ENCODE measurements at places on chromosomes 2 and 18. TPM values are rescaled to one million over a fixed set of nuclear protein-coding genes. Genes with fewer than 3 reads are reported as not detected.

The EFHD1 gene
- total RNA-seq: 1.4 TPM

The ME2 gene
- total RNA-seq: 59.4 TPM

The C2orf80 gene
- not detected for total RNA-seq

The SLC40A1 gene
- 43.6 TPM for total RNA-seq

The IL36G gene
- total RNA-seq: 0.40 TPM

The LOXL3 gene
- total RNA-seq: 2.9 TPM

The DNMT3A gene
- total RNA-seq: 30.8 TPM

The GATA6 gene
- 61.3 TPM for total RNA-seq

DNA sequence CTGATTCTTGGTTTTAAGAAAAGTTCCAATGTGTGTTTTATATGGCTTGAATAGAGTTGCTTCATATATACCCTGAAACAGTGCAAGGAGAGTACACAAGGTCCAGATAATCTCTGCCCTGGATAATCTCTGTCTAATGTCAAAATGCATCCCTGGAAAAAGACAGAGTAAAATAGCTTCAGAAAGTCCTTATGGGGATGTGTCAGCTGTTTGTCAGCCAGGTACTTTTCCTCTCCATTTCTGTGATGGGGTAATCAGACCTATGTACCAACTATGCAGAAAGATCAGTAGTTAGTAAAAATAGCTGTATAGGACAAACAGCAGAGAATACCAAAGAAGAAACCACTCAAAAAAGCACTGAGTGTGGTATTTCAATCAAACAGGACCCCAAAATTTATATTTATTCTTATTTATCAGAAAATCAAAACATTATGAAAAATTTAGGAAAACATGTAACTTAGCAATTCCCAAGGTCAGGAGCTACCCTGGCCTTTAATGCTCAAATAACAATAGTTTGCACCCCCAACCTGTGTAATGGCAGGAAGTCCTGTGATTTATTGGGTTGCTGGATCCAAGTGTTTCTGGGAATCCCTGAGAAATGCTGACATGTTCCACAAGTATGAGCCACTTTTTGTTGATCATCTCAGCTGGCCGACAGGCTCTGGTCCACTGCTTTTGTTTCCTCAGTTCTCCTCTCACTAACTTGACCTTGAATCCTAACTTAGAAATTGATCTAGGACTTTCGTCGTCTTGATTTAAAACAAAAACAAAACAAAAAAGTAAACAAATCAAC is 69.6 kb downstream of the MDH1 start:
- no peak for DNase-seq

GRCh38 chr2:176589287-176589686 is 320.0 kb downstream of the MTX2 start:
- no peak for DNase-seq

DNA sequence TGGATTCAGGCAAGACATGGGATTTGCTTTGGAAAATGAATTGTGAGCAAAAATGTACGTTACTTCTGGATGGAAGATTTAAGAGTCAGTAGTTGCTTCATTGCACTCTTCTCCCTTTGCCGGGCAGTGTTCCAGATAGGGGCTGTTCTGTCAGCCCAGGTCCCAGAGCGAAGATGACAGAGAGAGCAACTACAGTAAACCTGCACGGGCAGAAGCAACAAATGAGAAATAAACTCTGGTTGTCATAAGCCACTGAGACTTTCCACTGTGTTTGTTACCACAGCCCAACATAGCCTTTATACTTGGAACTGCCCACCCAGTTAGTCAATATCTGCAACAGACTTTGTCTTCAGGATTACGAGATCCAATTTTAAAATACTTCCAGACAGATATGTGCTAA is 83.3 kb downstream of the CACNB4 start:
- DNase-seq: no peak

DNA sequence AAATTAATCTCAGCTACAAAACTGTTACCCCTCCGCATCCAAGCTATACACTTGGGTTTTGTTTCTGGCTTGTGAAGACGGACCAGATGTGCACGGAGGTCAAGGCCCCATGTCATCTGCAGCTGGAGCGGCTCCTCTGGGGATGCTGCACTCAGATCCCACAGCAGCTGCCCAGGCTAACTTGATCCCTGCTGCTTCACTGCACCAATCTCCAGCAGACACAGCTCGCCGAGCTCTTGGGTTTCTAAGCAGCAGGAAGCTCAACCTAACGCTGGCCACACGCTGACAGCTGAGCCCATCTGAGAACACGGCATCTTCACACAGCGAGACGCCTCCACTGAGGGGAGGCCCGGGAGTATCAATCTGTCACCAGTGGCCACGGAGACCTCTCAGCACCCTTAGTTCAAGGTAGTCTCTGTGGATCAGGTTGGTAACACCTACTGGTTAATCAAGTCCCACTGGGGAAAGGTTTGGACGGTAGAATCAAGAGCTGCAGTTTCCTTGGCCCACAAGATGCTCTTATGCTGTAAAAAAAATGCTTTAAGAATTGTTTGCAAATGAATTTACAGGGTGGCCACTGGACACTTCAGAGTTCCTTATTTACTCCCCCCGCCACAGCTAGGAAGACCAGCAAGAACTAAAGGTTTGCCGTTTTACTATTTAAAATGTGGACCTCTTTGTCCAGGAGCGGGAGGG is 67.5 kb downstream of the EMILIN2 start:
- no peak for DNase-seq

DNA sequence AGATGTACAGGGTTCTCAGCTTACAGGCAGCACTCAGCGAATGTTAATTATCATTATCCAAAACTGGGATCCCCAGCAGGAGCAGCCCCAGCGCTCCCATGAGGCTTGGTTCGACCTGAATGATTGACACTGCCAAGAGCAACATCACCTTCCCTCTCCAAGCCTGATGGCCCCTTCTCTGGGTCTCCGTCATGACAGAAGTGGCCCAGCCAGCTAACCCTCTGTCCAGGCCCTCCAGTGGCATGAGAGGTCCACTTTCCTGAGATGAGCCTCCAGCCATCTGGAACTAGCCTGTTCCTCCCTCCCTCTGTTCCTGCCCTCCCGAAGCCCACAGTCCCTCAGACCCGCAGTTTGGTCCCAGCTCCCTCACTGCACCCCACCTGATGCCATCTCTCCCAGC is 97.0 kb upstream of the RAB6C start:
- no peak for DNase-seq

DNA sequence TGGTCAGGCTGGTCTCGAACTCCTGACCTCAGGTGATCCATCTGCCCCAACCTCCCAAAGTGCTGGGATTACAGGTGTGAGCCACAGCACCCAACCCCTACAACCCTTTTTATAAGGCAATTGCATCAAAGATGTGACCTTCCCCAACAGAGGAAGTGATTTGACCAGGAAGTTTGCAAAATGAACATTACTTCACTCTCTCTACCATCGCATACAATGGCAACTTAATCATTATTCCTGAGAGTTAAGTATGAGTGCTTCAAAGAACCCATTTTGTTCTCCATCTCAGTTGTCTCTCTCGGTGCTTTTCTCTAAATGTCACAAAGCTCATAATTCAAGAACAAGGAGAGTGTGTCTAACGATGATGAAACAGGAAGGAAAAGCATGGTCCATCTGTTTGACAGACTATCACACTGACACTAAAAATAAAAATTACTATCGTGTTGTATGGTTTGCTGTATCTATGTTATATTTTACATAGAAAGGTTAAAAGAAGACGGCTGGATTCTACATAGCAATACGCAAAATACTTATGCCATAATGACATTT is 18.1 kb upstream of the CREG2 start:
- no peak for DNase-seq

GRCh38 chr18:53799134-53799533 is 425.3 kb downstream of the MBD2 start:
- no peak for DNase-seq

GRCh38 chr2:45889053-45889452 is 237.6 kb downstream of the PRKCE start:
- no peak for DNase-seq

- DNase-seq: no peak
These were observed 90.3 kb upstream of the MAP3K20 start for GRCh38 chr2:172985139-172985892.
